ENCODE measurements at places on chromosomes 2 and 18. TPM values are rescaled to one million over a fixed set of nuclear protein-coding genes. Genes with fewer than 3 reads are reported as not detected.

- DNase-seq, result peak; percentile 42
- H3K4me1 ChIP-seq, result peaks cover 13% of the 10 kb centered on the region
- H3K4me3 ChIP-seq, result no peak overlapping the region
- H3K36me3 ChIP-seq, result no peaks in the 10 kb centered on the region
Measured at GRCh38 chr18:48230467-48231113, 178.6 kb downstream of the ZBTB7C start.

DNA sequence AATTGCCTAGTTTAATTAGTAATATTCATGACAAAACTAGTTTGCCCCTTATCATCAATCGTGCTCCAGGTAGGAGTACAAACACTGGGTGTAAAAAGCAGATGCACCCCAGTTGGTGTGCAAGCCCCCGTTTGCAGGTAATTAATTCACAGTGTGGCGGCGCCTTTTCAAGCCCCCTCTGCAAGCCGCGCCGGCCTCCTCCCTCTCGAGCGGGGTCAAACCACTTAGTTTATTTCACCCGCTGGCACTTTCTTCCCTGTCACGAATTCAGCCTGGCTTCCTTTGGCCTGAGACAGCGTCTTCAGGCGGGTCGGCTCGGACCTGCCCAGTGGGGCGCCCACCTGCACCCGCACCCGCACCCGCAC, 64.7 kb upstream of the MAPRE2 start:
- peaks cover 23% of the 10 kb centered on the region for H3K4me1 ChIP-seq
- DNase-seq, result no peak
- no peaks in the 10 kb centered on the region for H3K36me3 ChIP-seq
- peak overlapping the region; percentile 72 for H3K4me3 ChIP-seq
- H3K27me3 ChIP-seq, result peaks cover 30% of the 10 kb centered on the region
- no peak overlapping the region for H3K27ac ChIP-seq

G6PC2 gene
- not detected for total RNA-seq

KATNAL2 gene
- 0.46 TPM for total RNA-seq

DNA sequence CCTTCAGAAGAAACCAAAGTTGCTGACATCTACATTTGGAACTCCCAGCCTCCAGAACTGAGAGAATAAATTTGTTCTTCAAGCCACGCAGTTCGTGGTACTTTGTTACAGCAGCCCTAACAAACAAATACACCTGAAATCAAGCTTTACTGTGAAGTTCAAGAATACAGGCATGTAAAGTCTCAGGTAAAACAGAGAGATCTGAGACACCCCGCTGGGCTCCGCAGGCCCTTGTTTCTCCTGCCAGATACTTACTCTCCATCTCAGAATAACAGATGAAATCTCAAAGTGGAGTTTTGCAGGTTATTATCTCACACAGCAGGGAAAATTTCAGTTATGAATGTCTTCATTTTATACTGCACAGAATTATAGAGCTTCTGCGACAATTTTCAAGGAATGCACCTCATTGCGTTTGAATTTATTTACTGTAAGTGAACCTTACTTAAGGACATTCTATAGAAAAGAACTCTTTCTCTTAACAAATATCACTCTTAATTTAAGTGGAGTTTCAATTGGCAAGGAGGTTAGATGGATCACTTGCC, 492.4 kb upstream of the LRATD1 start:
- H3K4me1 ChIP-seq, result no peaks in the 10 kb centered on the region
- no peak for DNase-seq
- no peak overlapping the region for H3K27ac ChIP-seq
- no peaks in the 10 kb centered on the region for H3K27me3 ChIP-seq
- no peaks in the 10 kb centered on the region for H3K36me3 ChIP-seq

MYL12A gene
- total RNA-seq, result 538 TPM

DNA sequence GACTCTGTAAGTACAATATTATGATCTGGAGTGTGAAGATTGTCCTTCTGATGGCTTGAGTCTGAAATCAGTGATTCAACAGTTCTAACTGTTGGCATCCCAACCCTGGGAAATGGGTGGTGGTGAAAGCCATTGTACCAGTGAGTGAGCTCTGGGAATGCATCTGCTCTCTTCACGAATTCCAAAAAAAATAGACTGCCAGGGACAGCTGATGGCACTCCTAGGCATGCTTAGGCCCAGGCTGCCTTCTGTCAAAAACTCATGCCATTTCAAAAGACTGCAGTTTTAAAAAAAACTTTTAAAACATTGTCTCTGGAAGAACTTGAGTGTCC, 20.3 kb downstream of the OXER1 start:
- no peaks in the 10 kb centered on the region for H3K4me1 ChIP-seq
- H3K4me3 ChIP-seq, result no peak overlapping the region
- peaks cover 25% of the 10 kb centered on the region for H3K36me3 ChIP-seq
- H3K27me3 ChIP-seq, result no peaks in the 10 kb centered on the region
- no peak for DNase-seq
- H3K27ac ChIP-seq, result no peak overlapping the region

DNA sequence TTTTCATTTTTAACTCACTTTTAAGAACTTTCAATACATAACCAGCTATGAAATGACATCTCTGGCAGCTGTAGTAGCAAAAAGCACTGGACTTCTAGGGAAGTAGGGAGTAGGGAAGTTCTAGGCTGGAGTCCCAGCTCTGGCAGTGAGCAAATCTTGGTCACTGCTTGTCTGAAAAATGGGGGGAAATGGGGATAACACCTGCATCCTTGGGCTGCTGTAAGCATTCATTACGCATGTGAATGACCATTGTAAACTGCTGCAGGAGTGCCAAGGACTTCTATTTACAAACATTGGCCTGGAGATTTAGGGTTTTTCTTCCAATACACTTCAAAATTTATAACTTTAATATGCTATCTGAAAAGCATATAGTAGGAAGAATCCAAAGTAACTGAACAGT, 972 bp upstream of the MPP4 start:
- no peak overlapping the region for H3K27ac ChIP-seq
- H3K36me3 ChIP-seq, result peaks cover 11% of the 10 kb centered on the region
- H3K4me3 ChIP-seq, result no peak overlapping the region

KCNIP3 gene
- total RNA-seq, result not detected

ELMOD3 gene
- total RNA-seq, result 15.0 TPM

DNA sequence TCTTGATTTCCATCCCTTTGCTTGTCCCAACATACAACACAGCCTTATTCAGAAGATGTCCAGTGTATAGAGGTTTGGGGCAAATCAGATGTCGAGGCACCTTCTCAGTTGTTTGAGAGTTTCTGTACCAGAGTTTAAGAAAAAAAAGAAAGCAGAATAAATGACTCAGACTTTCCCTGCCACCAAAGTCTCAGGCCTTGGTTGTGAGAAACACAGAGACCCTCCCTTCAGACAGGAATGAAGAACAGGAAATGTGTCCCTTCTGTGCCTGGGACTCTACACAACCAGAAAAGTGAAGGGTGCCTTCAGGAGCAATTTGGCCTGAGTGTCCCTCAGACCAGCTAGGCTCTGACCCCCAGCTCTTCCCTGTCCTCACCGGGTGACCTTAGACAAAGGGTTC, 37.3 kb upstream of the REL start:
- peaks cover 20% of the 10 kb centered on the region for H3K4me1 ChIP-seq
- peak; percentile 25 for DNase-seq
- H3K4me3 ChIP-seq, result no peak overlapping the region
- peak overlapping the region; percentile 5 for H3K27ac ChIP-seq

- peaks cover 2% of the 10 kb centered on the region for H3K4me1 ChIP-seq
- H3K36me3 ChIP-seq, result peaks cover 46% of the 10 kb centered on the region
- DNase-seq, result no peak
- H3K27me3 ChIP-seq, result no peaks in the 10 kb centered on the region
Measured at GRCh38 chr2:168062054-168062453, 185.3 kb downstream of the STK39 start.

COQ10B gene
- 21.5 TPM for total RNA-seq

DNA sequence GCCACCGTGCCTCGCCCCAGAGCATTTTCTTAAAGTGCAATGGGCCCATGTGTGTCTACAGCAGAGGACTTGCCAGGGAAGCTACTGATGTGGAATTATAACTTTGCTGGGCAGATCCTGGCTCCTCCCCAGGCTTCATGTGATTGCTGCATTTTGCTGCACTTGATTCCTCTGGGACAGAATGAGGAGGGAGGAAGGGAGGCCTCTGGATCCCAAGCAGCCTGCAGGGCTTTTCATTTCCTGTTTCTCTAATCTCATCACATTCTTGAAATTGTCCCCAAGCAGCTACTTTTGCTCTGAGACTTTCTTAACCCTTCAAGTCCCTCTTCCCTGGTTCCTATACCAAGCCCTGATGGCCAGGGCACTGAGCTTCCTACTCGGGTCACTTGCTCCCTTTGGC, 134.4 kb upstream of the SEC11C start:
- no peaks in the 10 kb centered on the region for H3K4me1 ChIP-seq
- no peak overlapping the region for H3K27ac ChIP-seq
- no peak for DNase-seq
- no peak overlapping the region for H3K4me3 ChIP-seq

DNA sequence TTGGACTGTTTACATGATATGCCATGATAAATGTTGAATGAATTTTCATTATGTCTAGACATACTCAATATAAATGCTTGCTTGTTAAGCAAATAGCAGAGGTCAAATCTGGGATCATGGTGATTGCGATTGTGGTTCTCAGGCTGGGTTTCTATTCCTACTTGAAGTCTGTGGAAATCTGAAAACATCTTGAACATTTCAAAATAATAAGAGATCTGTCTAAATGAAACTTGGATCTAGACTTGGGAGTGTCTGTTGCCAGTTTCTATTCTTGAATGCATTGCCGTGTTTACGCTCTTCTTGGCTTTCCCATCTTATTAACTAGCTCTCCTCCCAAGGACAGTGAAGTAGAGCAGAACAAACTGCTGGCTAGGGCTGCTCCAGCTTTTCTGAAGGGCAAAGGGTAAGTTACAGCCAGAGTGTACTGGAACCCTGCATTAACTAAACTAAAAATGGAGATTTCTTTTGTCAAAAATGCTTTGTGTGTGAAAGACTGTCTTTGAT, 127.7 kb downstream of the DTNA start:
- no peak overlapping the region for H3K4me3 ChIP-seq
- no peak for DNase-seq
- H3K36me3 ChIP-seq, result no peaks in the 10 kb centered on the region
- H3K27ac ChIP-seq, result no peak overlapping the region
- peaks cover 16% of the 10 kb centered on the region for H3K4me1 ChIP-seq
- peaks cover 8% of the 10 kb centered on the region for H3K27me3 ChIP-seq

LRATD1 gene
- total RNA-seq, result not detected

DNA sequence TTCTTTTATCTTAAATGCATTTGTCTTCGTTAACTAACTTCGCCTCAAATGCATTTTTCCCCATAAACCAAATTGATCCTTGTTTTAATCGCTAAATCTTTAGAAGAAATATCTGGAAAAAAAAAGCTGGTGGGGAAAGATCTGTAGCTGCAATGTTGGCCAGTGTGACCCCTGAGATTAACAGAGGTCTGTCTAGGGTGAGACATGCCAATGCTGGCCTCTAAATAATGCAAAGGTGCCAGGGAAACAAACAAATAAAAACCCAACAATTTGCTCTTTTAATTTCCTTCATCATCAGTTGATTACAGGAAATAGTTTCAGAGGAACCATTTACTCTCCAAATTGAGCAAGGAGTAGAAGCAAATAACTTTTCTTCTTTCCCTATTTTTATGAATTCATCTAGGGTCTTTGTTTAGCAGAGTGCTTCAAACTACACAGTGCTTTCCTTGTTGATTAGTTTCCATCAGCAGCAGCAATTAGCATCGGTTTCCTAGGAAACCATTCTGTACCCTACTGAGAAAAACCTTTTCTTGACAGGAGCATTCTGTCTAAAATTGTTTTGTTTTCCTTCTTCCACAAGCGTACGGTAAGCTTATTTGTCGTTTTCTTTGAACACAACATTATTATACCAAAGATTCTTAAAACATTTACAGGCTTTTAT, 100.5 kb upstream of the UNC80 start:
- H3K27ac ChIP-seq, result no peak overlapping the region
- H3K36me3 ChIP-seq, result no peaks in the 10 kb centered on the region
- DNase-seq, result no peak
- no peaks in the 10 kb centered on the region for H3K4me1 ChIP-seq
- H3K27me3 ChIP-seq, result no peaks in the 10 kb centered on the region

GRCh38 chr2:211816754-211817153, 721.8 kb downstream of the ERBB4 start:
- H3K4me3 ChIP-seq, result no peak overlapping the region
- no peak for DNase-seq
- no peaks in the 10 kb centered on the region for H3K4me1 ChIP-seq
- H3K27ac ChIP-seq, result no peak overlapping the region
- H3K27me3 ChIP-seq, result no peaks in the 10 kb centered on the region

DNA sequence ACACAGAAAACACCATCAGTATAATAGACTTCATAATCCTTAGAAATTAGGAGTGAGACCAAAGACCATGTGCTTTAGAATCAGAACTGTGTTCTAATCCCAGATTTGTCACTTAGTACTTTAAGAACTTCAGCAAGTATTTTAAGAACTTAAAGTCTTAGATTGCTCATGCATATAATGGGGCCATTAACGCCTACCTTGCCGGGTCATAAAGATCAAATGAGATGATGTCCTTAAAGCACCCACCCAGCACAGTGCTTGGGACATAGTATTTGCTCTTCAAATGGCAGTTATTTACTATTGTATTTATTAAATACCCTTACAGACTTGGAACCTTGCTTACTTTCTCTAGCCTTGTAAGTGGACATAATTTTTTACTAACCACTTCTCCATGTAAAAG, 156.1 kb downstream of the GREB1L start:
- no peaks in the 10 kb centered on the region for H3K4me1 ChIP-seq
- no peak for DNase-seq
- H3K4me3 ChIP-seq, result no peak overlapping the region
- H3K27ac ChIP-seq, result no peak overlapping the region
- H3K27me3 ChIP-seq, result peaks cover 3% of the 10 kb centered on the region

- H3K36me3 ChIP-seq, result no peaks in the 10 kb centered on the region
- H3K4me1 ChIP-seq, result peaks cover 15% of the 10 kb centered on the region
- H3K27ac ChIP-seq, result no peak overlapping the region
- H3K27me3 ChIP-seq, result peaks cover 2% of the 10 kb centered on the region
Measured at GRCh38 chr2:191738667-191739066, 60.7 kb downstream of the NABP1 start.

DNA sequence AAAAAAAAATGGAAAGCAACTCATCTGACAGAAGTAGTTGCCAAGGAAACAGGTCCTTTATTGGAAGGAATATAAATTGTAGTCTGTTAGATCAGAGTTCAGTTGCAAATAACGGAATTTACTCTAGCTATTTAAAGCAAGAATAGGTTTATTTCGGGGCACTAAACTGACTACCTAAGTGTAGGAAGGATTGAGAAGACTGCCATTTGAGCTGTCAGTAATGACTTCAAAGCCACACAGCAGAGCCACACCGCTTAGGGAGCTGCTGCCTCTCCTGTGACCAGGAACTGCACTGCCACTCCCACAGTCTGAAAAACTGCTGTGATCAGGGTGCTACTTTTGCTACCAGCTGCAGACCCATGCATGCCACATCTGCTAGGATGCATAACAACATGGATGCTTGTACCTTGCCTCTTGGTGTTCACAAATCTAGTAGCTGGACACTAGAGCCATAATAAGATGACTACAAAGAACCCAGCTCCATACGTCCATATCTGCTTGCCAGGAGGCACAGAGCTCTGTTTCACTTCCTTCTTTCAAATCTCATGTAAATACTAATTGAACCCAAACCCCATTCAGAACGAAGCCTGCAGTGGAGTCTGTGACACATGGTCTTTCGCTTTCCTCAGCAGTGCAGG, 2.2 kb downstream of the DSG2 start:
- H3K4me1 ChIP-seq, result peaks cover 4% of the 10 kb centered on the region
- H3K27me3 ChIP-seq, result peaks cover 39% of the 10 kb centered on the region

Data from activated CD4-positive, alpha-beta memory T cell treated with anti-CD3 and anti-CD28 coated beads for 36 hours (primary cell).